ENCODE measurements at places on chromosomes 5 and 9.

- DNase-seq, result no peak
Measured at GRCh38 chr9:27367175-27367798, 70.3 kb upstream of the EQTN start.

- DNase-seq, result no peak
Measured at GRCh38 chr5:127799293-127799905, 96.2 kb downstream of the CCDC192 start.

- DNase-seq, result peak; percentile 98
Measured at GRCh38 chr5:96662725-96663518, 746 bp downstream of the CAST start.

DNA sequence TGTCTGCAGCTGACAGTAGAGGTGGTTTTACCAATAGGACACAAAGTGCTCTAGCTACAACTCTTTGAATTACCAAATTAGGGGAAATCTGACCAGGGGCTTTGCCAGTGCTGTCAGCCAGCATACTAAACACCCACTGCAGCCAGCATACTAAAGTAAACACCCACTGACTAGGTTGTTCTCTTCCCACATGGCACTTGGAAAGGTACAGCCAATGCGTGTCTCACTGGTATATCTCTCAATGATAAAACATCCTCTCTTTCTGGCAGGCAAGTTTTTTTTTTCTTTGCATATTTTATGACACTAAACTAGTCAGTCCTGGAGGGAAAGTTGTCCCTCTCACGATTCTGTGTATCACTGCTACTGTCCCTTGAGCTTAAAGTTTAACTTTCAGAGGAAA is 216.1 kb downstream of the TLE1 start:
- DNase-seq, result no peak

DNA sequence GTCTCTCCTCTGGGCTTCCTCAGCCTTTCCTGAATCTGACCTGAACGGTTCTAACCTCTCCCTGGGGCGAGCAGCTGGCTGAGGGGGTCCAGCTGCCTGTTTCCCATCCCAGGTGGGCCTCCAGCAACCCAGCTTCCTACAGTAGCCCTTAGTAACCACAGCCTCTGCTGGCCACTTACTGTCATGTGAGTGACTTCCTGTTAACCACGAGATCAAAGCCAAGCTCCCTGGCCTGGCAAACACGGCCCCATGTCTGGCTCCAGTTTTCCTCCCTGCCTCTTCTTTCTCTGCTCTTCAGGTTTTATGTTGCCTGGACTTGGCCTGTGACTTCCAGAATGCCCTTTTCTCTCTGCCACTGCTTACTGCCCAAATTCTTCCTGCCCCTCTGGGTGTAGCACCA is 47.2 kb upstream of the DAB2IP start:
- peak; percentile 43 for DNase-seq

- DNase-seq, result no peak
Measured at GRCh38 chr5:54207566-54207965, 102.8 kb downstream of the ARL15 start.

GRCh38 chr5:3597167-3598007 is 1.8 kb downstream of the IRX1 start:
- no peak for DNase-seq

DNA sequence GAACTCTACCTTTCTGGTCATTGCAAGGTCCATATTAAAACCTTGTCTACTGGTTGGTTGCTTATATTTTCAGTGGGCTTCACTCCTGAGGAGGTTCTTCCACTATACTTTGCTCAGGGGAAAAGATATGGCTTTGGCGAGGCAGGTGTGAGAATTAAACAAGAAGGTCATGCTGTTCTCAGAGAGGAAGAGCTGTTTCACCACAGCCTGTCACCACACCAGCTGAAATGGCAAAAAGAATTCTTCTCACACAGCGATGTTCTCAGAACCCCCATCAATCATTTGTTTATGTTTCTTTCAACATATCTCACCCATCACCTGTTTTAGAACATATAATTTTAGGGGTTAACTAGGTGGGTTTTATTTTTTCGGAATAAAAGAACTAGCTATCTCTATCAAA is 38.6 kb downstream of the CAPSL start:
- peak; percentile 21 for DNase-seq

GRCh38 chr5:83433891-83434290 is 37.7 kb upstream of the VCAN start:
- DNase-seq, result no peak

DNA sequence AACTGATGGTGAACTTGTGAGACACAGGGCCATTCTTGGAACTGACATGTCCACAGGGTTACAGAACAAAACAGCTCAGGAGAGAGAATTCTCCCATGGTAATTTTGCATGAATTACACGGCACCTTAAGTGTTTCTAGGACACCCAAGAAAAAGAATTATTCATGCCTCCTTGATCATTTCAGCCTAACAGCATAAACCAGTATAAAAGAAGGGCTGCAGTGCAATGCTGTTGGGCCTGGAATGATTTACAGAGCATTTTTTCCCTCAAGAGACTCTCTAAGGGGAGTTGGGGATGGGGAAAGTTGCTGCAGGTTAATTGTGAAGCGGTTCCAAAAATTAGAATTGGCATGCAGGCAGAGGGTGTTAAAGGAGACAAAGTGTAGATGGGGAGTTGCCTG is 136.4 kb upstream of the FBXL7 start:
- no peak for DNase-seq

GRCh38 chr5:117486261-117486660 is 911.6 kb upstream of the SEMA6A start:
- peak; percentile 85 for DNase-seq

DNA sequence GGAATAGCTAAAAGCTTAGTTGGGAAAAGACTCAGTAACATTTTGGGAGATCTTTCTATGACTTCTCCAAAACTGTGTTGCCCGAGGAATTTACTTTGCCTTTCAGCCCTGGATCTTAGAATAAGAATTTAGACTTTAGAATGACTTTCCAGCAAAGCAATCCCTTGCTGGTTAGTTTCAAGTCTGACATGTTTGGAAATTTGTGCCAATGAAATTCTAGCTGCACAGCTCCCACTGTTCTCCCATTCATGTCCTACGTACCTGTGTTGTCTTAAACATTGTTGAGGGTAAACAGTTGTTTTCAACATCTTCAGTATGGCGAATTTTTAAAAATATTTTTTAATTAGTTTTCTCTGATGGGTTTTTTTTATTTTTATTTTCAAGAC is 111.4 kb downstream of the CCDC192 start:
- DNase-seq, result no peak

- peak; percentile 80 for DNase-seq
Measured at GRCh38 chr9:8157683-8158324, 358.2 kb upstream of the DMAC1 start.

- DNase-seq, result no peak
Measured at GRCh38 chr9:131078427-131079366, 17.6 kb upstream of the AIF1L start.

DNA sequence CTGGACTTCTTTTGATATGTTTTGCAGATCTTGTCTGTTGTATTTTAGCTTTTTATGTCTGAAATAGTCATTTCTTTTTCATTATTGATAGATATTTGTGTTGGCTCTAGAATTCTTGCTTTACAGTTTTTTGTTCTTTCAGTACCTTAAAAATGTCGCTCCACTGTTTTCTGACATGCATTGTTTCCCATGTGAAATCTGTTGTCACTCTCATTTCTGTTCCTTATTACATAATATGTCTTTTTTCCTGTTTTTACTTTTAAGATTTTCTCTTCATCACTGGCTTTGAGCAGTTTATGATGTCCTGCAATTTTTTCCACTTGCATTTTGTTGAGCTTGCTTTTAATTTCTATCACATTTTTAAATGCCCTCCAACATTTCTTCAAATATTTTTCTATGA is 270.4 kb upstream of the TARS1 start:
- DNase-seq, result no peak

DNA sequence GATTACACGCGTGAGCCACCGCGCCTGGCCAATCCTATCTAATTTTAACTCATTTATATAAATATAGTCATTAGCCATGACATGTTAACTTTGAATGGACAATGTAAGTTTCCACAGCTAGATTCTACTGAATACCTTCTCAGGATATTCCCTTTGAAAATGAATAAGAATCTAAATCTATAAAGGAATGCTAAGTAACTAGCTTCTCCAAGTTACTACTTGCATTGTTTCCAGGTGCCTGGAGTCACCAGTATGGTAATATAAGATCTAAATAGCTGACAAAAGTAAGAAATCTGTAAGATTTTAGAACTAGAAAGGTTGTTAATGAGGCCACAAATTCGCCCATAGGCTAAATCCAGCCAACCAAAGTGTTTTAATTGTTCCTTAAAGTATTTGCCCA is 189.1 kb upstream of the SLC12A2 start:
- DNase-seq, result no peak

DNA sequence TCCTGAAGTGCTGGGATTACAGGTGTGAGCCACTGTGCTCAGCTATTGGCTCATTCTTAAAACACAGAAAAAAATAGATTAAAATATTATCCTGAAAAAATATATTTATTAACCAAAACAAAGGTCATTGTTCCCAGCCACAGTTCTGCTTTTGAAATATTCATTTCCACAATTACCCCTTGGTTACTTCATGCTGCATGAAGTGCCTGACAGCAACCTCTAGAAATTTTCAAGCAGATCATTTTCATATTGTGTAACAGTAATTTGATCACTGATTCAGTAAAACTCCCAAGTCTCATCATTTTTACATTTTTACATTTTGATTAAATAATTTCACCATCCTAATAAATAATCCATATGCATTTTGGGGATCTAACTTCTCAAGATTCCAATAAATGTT is 18.8 kb upstream of the GNAQ start:
- DNase-seq, result no peak

DNA sequence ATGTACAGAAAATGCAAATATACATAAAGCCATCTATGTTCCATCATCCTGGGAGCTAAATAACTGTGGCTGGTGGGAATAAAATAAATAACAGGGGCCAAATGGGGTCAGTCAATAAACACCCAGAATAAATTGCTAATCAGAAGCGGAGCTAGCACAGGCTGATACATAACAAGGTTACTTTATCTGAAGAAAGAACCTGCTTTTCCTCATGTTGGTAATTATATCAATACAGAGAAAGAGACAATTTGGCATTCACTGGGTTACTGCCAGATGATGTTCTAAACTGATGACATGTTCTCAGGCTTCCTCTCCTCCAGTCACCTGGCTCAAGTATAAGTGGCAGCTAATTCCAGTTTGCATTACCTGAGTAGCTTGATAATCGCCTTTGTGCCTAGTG is 144.9 kb upstream of the CD180 start:
- DNase-seq, result no peak

GRCh38 chr5:42064821-42065220 is 139.7 kb downstream of the FBXO4 start:
- DNase-seq, result no peak

- DNase-seq, result peak; percentile 72
Measured at GRCh38 chr5:96660971-96661854, 963 bp upstream of the CAST start.

GRCh38 chr5:62093976-62094375 is 212.0 kb upstream of the KIF2A start:
- DNase-seq, result peak; percentile 97

DNA sequence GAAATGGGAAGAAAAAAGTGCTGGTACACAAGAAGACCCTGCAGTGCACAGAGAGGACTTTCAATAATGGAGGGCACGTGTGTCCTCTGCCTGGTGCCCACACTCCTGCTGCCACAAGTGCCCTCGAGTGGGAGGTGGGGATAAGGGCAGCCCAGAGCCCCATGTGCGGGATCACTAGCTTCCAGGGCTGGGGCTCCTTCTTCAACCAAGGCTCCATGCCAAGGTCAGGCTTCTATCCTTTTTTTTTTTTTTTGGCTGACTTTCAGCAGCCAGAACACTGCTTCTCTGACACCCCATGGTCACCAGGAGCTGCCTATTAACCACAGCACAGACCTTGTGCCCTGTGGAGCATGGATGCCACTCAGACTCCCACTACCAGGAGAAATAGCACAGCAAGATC is 7.5 kb downstream of the ACSL6 start:
- DNase-seq, result no peak

GRCh38 chr9:31799953-31800609 is 584.4 kb upstream of the ACO1 start:
- peak; percentile 94 for DNase-seq

DNA sequence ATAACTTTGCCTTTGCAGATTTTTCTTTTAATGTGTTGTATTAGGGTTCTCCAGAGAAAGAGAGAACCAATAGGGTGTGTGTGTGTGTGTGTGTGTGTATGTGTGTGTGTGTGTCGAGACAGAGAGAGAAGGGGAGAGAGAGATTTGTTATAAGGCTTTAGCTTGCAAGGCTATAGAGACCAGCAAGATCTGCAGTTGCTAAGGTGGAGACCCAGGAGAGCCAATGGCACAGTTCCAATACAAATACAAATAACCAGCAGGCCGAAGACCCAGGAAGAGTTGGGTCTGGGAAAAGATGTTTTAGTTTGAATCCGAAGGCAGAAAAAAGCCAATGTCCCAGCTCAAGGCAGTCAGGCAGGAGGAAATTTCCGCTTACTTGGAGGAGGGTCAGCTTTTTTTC is 23.0 kb downstream of the TMOD1 start:
- DNase-seq, result peak; percentile 90

DNA sequence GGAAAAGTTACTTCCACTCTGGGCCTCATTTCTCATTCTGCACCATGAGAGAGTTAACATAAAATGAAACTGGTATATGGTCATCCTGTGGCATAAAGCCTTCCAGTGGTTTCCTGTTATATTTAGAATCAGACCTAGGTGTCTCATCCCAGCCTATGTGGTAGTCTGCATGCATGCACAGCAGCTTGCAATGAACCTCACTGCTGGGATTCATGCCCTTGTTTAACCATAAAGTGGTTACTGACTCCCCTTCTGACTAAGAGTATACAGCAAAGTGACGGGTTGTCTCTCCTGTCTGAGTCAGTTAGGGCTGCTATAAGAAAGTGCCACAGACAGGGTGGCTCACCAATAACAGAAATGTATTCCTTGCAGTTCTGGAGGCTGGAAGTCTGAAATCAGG is 14.7 kb upstream of the TDRD7 start:
- DNase-seq, result no peak

DNA sequence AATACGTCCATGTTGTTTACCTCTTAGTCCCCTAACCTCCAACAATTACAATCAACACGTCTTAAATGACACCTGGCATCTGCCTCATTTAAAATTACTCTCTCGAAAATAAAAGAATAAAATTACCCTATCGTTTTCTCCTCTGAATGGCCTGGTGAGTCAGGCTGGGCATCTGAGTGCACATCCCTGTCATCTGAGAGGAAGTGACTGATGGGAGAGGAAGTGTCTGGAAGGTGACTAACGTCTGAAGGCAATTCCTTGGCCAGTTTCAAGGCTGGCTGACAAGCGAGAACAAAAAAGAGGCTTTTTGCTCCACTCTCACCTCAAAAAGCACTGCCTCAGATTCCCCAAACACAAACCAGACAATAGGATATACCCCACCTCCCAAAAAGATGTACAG is 57.7 kb downstream of the MAPKAP1 start:
- DNase-seq, result peak; percentile 84

- peak; percentile 73 for DNase-seq
Measured at GRCh38 chr5:141402553-141403243, at the start of gene PCDHGA9. Gene PCDHGA9 (plus strand): TSS chr5:141402778. CDS start chr5:141402953, 175 bp downstream.

GRCh38 chr9:89667726-89668125 is 62.9 kb downstream of the GADD45G start:
- DNase-seq, result peak; percentile 62
